ENCODE measurements at places on chromosomes 3 and 15.

GRCh38 chr3:186024210-186024609 is 84.7 kb downstream of the ETV5 start:
- peak; percentile 81 for DNase-seq

GRCh38 chr3:195384952-195385351 is 57.9 kb downstream of the ACAP2 start:
- DNase-seq: no peak

GRCh38 chr15:60138397-60138968 is 134.4 kb downstream of the FOXB1 start:
- DNase-seq: no peak

GRCh38 chr3:15535732-15536131 is 14.2 kb upstream of the COLQ start:
- no peak for DNase-seq

GRCh38 chr3:98754483-98754882 is 8.7 kb upstream of the ST3GAL6 start:
- DNase-seq: no peak

GRCh38 chr3:151903501-151903991 is 30.1 kb downstream of the SUCNR1 start:
- no peak for DNase-seq

DNA sequence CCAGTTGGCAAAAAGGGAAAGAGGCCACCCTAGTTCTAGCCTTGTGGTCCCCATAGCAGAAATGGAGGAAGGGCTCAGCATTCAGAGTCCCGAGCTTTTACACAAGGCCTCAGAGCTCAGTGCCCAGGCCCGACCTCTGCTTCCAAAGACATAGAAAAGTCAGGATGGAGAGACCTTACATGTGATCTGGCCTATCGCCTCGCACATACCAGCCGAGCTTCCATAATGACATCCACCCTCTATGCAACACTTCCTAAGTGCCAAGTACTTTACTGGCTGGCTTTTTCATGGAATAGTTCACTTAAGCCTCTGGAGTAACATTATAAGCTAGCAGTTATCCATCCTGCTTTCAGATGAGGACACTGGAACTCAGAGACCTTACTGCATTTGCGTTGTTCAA is 275.9 kb downstream of the FAM43A start:
- no peak for DNase-seq

GRCh38 chr3:141656771-141657170 is 81.3 kb upstream of the RNF7 start:
- DNase-seq: no peak

DNA sequence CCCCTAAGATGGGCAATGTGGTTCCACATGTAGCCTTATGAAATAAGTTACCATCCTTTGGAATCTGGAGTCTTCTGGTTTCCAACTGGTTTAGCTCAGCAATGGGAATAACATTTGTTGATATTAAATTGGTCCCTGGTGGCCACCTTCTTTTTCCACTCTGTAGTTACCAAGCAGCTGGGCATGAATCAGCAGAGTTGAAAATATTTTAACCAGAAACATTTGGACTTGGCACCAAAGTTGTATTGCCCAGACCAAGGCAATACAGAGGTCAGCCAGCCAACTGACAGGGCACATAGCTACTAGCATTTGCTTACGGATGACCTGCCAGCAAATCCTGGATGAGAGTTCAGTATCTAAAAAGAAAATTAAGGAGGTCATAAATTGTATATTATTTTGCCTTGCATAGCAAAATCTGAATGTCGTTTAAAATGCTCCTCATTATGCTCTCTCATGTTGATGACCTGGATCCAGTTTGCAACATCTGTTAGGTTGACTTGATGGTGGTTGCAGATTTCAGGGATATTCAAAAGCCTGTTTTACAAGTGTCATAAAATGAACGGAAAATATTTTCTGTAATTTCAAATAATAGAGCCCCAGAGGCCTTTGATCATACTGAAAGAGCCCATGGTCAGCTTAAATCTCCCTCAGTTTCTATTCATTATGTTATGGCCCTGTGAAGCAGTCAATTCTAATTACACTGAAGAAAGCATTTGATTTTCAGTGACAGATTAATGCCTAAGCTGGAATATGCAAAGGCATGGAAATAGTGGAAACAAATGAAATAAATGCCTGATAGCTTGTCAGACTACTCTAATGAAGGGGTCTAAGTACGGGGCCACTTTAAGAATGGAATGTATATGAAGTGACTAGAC is 54.6 kb downstream of the PPM1L start:
- peak; percentile 14 for DNase-seq

GRCh38 chr3:193948459-193948858 is 187.5 kb upstream of the HES1 start:
- no peak for DNase-seq

GRCh38 chr3:157752956-157753786 is 250.0 kb upstream of the VEPH1 start:
- DNase-seq: no peak

GRCh38 chr3:147099076-147099475 is 307.3 kb downstream of the ZIC4 start:
- no peak for DNase-seq

- no peak for DNase-seq
These were observed 76.7 kb downstream of the LHFPL4 start for GRCh38 chr3:9476935-9477334.

DNA sequence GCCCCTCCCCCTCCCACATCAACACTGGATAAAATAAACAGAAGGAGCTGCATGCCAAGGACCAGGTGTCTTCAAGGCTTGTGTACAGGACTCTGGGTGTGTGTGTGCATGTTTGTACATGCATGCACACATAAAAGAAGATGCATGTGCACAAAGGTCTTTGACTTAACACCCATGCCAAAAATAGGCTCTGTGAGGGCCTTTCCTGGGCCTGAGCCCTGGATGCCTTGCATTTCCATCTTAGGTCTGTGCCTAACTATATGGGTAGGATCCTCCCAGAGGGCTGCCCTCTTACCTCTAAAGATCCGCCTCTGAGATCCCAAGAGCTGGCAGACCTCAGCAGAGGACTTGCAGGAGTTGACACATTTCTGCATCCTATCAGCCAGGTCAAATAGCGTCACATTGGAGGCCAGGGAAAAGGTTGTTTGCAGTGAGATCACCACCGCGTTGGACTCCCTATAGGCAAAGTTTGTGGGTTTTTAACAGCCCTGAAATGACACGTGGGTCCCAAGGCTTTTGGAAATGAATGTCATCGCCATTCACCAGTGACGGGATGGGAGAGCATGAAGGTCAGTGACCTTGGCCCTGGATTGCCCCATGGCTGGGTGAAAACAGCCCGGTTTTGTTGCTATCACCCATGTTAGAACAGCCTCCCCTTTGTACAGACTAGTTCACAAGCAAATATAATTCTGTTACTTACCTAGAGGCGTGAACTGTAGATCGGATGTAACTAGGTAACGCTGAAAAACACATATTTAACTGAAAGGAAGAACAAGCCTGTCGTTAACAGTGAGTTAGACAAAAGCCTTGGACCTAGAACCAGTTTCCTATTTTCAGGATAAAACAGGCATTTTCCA is 54.0 kb downstream of the HEG1 start:
- DNase-seq: no peak

- DNase-seq: no peak
These were observed 14.1 kb downstream of the UBP1 start for GRCh38 chr3:33426068-33426467.

GRCh38 chr15:56683908-56684307 is 49.4 kb downstream of the ZNF280D start:
- no peak for DNase-seq

GRCh38 chr3:55709411-55710012 is 222.4 kb upstream of the WNT5A start:
- peak; percentile 53 for DNase-seq

DNA sequence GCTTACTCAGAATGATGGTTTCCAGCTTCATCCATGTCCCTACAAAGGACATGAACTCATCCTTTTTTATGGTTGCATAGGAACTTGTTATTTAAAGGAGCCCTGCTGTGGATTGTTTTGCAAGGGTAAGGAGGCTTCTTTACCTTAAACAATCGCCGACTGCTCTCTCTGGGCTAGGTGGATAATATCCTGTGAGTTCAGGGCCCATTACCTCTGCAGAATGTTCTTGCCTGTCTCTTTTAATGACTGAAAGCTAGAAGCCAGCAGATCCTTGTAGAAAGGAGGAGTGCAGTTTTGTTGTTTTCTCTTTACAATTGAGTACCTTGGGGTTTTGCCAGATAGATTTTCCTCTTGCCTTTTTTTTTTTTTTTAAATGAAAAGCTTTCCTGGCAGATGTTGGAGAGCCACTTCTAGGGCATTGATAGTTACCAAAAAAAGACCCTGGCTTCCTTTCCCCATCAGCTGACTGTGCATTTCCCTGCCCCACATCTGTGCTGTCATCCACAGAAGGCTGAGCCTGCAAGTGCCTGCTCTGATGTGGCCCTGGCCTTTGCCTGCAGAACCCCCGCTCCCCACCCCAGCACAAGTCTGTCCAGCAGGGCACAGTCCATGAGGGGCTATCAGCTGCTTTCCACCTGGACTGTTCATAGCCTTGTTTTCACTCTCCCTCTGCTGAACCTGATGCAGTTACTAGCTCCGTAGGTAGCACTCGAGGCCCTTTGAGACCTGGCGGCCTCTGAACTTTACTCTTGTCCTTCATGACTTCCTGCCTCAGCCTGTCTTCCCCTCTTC is 113.1 kb downstream of the CHCHD6 start:
- no peak for DNase-seq

DNA sequence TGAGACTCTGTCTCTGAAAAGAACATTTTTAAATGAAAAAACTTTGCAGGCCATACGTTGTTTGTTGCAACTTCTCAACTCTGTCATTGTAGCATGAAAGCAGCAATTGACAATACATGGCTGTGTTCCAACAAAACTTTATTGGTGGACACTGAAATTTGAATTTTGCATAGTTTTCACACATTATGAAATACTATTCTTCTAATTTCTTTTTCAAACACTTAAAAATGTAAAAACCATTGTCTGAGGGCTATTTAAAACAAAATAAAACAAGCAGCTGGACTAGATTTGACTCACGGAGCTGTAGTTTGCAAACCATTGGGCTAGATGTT is 18.5 kb upstream of the CSTA start:
- DNase-seq: no peak

GRCh38 chr15:29805043-29805707 is 17.1 kb downstream of the TJP1 start:
- peak; percentile 36 for DNase-seq

- DNase-seq: no peak
These were observed 82.0 kb downstream of the CHDH start for GRCh38 chr3:53764026-53764775.

- DNase-seq: no peak
These were observed 100.0 kb downstream of the CORO2B start for GRCh38 chr15:68678746-68679145.

DNA sequence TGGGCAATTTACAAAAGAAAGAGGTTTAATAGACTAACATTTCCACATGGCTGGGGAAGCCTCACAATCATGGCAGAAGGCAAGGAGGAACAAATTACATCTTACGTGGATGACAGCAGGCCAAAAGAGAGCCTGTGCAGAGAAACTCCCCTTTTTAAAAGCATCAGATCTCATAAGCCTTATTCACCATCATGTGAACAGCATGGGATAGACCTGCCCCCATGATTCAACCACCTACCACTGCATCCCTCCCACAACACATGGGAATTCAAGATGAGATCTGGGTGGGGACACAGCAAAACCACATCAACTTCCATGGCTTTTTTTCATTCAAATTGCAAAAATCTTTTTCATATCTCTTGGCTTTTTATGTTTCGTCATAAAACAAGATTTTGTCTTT is 67.6 kb upstream of the GADL1 start:
- DNase-seq: no peak

DNA sequence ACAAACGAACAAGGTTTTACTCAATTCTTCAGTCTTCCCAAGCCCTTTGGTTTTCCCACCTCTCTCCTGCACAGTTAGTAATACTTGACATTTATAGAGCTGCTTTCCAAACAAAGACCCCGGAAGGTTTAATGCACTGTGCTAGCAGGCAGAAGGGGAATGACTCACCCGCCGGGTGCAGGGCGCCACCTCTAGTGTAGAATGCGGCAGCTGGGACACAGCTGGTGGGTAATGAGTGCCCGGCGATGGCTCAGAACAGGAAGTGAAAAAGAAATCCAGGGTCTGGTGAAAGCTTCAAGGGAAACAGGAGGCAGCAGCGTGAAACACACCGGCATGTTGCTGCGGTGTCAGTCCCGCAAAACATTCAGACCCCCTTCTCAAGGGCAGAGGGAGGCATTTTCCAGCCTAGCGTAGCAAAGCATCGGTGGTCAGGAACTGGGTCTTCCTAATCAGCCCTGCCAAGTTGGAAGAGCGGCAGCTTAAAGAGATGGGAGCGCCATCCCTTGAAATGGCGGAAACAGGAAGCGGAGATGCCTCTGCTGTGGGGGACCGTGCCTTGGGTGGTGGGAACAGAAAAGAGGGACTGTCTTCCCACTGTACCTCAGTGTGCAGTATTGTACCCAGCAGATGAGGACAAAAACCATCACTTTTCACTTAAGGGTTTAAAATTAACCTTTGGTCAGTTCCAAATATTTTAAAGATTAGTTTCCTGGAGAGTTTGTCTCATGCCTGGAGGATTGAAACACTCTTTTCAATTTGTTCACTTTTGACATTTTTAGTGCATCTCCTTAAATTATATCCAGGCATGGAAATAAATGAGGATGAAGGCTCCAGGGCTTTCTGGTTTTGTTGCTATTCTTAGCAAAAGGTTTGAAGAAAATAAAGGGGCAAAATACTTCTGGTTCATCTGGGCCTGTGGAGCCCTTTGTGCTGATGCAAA is 160.7 kb upstream of the MCTP2 start:
- no peak for DNase-seq

Measured in right cardiac atrium (tissue), 5 donors.